Heart left ventricle (tissue), 16 donors: ENCODE measurements at places on chromosomes 2 and 18. TPM values are rescaled to one million over a fixed set of nuclear protein-coding genes. Genes with fewer than 3 reads are reported as not detected.

DNA sequence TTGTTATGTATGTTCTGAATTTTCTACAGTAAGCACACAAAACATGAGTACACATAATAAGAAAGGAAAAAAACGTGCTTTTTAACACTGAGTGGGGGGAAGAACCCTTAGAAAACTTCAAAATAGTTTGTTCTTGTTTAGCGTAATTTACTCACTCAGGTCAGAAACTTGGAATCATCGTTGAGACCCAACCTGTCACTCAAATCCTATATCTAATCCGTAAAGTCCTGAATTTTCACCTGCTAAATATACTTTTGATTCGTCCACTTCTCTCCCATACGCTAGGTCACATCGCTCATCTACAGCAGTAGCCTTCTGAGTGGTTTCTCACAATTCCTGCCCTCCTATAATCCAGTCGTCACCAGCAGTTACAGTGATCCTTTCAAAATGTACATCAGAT is 767 bp downstream of the TPRKB start:
- no peak for DNase-seq

DNA sequence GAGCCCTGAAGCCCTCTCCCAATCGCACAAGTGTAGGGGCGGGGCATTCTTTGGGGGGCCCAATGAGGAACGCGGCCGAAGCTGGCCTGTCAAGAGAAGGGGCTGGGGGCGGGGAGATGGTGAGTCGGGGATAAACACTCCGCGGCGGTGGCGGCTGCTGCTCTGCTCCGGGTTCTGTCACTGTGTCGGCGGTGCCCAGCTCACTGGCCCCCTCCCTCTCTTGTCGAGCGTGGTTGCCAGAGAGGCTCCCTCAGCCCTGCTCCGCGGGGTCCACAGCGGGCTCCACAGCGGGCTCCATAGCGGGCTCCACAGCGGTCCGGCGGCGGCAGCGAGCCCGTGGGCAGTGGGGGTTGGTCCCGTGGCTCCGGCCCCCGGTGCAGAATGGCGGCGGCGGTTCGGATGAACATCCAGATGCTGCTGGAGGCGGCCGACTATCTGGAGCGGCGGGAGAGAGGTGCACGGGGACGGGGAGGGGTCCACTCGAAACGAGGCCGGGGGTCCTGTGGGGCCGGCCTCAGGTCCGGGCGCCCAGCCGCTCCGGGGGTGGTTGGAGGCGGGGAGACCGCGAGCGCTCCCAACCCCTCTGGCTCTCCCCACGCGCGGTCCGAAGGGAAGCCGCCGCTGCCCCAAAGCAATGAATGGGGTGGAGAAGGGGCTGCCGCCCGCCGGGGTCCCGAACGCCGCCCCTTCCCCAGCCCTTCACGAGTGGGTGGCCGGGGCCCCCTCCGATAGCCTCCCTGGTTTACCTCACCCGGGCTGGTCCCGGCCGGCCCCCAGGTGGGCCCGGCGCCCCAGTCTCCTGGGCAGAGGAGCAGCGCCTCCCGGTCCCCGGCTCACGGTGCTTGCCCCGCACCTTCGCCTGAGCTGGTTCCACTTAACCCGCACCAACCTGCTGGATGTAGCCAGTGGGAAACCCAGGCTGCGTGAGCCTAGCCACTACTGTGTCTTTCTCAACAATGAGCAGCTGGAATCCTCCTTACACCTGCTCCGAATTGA is at the start of gene MXD1:
Gene MXD1, plus strand, starts transcription at position 160 of the 996 bp plus-strand sequence. Its CDS starts 222 bp downstream, at position 382.
- peak; percentile 23 for DNase-seq

DNA sequence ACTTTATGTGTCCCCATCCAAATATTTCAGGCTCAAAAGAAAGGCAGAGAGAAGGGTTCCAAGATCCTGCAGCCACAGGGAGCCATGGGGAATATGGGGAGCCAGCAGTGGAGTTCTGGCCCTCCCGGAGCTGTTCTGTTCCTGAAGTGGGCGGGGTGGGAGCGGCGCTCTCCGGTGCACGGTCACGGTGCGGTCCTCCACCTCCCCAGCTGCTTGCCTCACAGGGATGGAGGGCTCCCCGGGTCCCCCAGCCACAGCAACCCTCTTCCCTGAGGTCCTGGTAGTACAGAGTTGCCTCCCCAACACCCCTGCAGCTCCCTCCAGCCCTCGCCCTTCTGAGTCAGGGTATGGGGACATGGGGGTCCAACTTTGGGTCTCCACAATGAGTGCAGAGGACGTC is 26.2 kb upstream of the SNED1 start:
- no peak for DNase-seq

- no peak for DNase-seq
These were observed 641.3 kb downstream of the DPP10 start for GRCh38 chr2:115083711-115084110.

- DNase-seq: no peak
These were observed 664.0 kb upstream of the HS6ST1 start for GRCh38 chr2:128982670-128983069.

Gene CNTNAP5
- total RNA-seq: not detected

Gene GCG
- total RNA-seq: not detected
